ENCODE measurements at places on chromosomes 13 and 19.

- no peak for DNase-seq
These were observed 1.2 kb downstream of the INAFM1 start for GRCh38 chr19:47275791-47276461.

GRCh38 chr13:41608111-41608838 is 150.9 kb downstream of the RGCC start:
- no peak for DNase-seq

GRCh38 chr13:28819046-28819730 is 951 bp upstream of the MTUS2 start:
- DNase-seq, result no peak

DNA sequence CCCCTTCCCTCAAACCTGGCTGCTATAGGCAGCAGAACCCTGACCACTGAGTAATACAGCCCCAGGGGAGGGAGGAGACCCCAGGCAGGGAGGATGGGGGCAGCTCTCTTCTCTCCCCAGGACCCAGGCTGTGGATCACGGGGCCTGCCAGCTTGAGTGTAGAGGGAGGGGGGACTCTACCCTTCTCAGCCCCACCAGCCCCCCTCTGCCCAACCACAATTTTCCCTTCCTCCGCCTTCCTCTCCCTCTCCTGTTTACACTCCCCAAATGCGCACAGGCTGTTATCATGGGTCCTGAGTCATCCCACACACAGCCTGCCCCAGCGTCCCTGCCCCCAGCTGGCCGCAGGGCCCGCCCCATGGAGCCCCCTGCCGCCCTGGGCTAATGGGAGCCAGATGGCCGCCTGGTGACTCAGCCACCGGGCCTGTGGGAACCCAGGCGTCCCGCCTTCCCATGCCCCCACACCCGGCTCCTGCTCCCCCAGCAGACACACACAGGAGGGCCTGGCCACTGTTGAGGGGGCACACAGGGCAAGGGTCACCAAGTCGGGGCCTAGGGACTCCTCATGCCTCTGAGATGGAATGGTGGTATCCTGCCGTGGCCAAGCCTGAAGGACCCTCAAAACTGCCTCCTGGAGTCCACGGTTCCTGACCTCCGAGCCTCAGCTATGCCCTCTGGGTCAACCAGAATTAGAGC is 13.6 kb downstream of the CCDC97 start:
- DNase-seq, result no peak

DNA sequence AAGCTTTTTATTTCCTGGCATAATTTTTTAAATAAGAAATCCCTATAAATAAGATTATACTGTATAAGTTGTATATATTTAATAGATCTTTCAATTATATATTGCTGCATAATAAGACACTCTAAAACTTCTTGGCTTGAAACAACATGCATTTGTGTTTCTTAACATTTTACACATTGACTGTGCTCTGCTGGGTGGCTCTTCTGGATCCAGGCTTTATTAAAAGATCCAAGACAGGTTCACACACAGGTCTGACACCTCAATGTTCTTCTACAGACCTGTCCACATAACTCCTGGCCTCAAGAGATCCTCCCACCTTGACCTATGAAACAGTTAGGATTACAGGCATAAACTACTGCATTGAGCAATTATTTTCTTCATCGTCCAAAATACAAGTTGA is 77.6 kb upstream of the PCDH17 start:
- DNase-seq, result no peak

DNA sequence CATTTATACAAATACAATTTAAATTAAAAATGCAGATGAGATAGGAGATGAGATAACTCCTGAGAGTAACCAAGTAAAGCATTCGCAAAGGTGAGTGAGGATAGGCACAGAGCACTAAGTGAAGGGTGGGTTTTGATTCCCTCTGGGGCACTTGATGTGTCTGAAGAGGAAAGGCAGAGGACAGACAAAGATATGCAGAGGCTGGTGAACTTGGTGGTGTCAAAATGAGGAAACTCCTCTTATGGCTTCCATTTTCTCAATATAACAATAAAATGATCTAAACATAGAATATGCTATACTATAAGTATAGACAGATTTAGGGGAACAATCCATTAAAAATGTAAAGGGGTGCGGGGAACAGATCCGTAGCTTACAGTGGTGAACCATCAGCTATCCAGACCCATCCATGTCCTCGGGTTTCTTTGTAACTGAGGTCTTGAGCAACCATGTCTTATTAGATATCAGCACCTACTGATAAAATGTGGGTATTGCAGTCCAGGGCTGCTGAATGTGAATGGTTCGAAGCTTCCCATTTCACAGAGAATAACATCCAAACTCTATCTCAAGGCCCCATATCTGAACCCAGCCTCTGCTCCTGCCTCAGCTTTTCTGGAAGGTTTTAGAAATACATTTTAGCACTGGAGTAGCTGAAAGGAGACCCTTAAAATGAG is 73.9 kb upstream of the SLC10A2 start:
- DNase-seq, result no peak

DNA sequence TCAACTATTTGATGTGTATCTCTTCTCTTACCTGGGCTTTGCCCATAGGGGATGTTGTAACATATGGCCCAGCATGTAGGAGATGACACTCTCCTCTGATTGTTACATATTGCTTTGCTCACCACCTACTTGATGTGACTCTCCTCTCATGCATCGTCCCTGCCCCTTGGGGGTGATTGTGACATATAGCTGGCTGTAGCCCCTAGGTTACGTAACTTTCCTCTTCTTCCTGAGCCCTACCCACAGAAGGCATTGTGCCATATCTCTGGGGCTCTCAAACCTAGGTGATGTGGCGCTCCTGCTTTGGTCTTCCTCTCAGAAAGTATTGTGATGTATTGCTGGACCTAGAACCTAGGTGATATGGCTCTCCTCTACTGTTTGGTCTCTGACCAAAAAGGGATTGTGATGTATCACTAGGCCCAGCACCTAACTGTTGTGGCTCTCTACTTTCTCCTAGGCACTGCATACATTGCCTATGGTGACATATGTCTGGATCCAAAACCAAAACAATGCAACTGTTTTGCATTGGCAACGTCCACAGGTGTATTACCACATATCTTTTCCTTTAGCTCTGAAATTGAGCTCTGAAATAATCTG is 71.9 kb upstream of the ZNF724 start:
- no peak for DNase-seq

GRCh38 chr19:2336528-2337328 is 8.2 kb downstream of the SPPL2B start:
- no peak for DNase-seq

GRCh38 chr19:34306213-34306661 is 51.9 kb downstream of the GARRE1 start:
- DNase-seq, result no peak

DNA sequence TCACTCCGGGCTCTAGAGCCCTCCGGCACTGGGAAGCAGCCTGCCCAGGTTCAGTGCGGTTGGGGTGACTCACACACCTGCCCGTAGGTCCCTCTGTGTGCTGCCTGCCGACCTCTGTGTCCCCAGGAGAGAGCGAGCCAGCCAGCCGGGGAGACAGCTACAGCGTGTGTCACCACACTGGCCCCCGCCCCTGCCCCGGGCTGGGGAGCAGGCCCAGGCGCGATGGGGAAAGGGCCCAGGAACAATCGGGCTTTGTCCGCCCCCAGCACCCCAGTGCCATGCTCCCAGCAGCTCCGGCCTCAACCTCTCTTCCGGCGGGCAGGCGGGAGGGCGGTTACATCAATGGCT is at the start of gene KLK6:
Gene KLK6 (minus strand): TSS at position 179 of the 348 bp plus-strand sequence. CDS start 1,487 bp downstream, outside the sequence.
- DNase-seq, result peak; percentile 9

DNA sequence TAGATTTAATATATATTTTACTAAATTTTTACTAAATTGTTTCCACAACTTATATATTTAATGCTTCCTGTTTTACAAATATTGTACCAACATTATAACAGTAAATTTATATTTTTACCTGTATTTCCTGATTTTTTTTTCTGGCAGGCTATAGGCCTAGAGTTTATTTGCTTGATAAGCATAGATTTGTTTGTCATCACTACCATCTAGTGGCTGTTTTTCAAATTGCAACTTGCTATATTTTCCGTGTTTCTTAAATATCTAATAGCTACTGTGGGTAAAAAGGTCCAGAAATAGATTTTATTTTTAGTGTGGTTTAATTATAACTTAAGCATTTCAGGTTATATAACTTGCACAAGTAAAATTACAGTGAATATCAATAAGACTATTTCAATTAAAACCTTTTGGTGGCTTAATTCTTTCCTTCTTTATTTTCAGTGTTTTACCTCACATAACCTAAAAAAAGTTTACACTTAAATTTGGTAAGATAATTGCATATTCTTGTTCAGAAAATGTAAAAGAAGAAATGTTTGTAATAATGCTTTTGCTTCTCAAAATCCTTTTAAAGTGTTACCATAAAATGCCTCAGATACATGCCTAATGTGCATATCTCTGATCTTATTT is 60.6 kb downstream of the NDFIP2 start:
- DNase-seq, result no peak

DNA sequence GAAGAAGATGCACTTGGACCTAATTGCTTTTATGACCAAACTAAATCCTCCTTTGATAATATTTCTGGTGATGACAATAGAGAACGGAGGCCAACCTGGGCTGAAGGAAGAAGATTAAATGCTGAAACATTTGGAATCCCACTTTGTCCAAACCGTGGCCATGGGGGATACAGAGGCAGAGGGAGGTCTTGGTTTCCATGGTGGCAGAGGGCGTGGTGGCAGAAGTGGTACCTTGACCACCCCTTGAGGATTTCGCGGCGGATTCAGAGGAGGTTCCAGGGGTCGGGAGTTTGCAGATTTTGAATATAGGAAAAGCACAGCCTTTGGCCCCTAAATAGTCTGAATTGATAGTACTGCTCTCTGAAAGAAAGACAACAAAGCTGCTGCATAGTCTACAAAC is 7.2 kb upstream of the LILRB3 start:
- DNase-seq, result no peak

- no peak for DNase-seq
These were observed 1316.7 kb upstream of the SLC10A2 start for GRCh38 chr13:104382951-104383350.

- no peak for DNase-seq
These were observed 24.0 kb downstream of the ZNF564 start for GRCh38 chr19:12527034-12527836.

GRCh38 chr19:8531470-8531869 is 17.5 kb upstream of the ZNF414 start:
- DNase-seq, result no peak

DNA sequence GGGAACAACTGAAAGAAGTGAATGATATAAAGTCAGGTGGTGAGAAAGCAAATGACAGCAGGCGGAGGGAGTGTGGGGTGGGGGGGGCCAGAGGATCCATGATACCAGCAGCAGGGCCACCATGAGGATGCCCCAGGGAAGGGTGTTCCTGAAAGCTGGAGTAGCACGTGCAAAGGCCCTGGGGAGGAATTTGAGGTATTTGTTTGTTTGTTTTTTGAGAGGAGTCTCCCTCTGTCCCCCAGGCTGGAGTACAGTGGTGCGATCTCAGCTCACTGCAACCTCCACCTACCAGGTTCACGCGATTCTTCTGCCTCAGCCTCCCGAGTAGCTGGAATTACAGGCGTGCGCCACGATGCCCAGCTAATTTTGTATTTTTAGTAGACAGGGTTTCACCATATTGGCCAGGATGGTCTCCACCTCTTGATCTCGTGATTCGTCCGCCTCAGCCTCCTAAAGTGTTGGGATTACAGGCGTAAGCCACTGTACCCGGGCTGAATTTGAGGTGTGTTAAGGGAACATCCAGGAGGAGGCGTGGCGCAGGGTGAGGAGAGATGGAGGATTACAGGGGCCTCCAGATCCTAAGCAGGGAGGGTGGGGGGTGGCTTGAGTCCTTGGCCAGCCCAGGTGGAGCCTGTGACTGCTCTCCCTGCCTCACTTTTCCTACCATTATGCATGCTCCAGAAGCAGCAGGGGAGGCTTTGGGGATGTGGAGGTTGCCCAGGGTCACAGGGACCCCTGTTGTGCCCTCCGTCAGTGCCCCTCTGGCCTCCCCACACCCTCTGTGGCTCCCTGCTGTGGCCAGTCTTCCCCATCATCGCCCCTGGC is 12.4 kb upstream of the JUND start:
- no peak for DNase-seq

- no peak for DNase-seq
These were observed 206.8 kb downstream of the UQCRFS1 start for GRCh38 chr19:29006057-29006735.

GRCh38 chr13:51955816-51956603 is 55.2 kb downstream of the ATP7B start:
- DNase-seq, result no peak

- DNase-seq, result no peak
These were observed 3.4 kb downstream of the PBX4 start for GRCh38 chr19:19615086-19615485.

DNA sequence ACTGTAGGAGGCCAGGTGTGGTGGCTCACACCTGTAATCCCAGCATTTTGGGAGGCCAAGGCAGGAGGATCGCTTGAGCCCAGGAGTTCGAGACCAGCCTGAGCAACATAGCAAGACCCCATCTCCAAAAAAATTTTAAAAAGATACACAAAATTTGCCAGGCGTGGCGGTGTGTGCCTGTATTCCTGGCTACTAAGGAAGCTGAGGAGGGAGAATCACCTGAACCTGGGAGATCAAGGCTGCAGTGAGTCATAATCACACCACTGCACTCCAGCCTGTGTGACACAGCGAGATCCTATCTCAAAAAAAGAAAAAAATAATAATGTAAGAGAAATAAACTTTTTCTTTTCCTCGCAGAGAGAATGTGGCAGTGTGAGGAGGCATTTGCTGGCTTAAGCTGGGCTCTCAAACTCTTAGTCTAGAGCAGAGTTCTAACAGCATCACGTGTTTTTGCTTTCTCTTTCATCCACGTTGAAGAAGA is 21.1 kb downstream of the FAM187B start:
- no peak for DNase-seq

- DNase-seq, result no peak
These were observed 121.4 kb downstream of the KCNRG start for GRCh38 chr13:50136678-50137077.

DNA sequence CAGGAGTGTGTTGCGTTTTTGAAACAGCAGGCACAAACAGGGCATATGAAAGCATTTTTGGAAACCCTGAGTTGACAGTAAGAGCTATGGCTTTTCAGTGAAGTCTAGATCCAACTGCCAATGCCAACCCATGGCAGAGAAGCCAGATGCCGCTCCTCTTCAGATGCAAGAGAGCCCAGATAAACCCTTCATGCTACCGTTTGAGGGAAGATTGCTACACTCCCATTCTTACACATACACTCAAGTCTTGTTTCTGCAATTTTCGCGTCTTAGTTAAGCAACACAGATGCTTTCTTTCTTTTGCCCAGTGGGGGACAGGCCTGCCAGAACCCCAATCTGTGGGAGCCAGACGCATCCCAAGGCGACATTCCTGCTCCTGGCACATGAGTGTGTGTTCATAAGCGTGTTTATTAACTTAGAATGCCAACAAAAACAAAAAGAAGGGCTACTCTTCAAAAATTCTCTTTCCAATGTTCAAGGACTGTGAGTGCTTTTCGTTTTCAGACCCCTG is 10.4 kb downstream of the BORCS8 start:
- DNase-seq, result no peak

DNA sequence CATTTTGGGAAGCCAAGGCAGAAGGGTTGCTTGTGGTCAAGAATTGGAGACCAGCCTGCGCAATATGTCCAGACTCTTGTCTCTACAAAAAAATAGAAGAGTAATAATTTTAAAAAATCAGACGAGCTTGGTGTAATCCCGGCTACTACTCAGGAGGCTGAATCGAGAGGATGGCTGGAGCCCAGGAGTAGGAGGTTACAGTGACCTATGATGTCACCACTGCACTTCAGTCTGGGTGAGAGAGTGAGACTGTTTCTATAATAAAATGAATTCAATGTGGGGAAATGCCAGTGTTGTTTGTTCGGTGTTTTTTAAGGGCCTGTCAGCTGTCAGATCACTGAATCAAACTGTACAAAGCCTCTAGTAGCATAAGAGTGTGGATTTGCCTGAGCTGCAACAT is 1.2 kb upstream of the FBXL3 start:
- DNase-seq, result no peak
